ENCODE measurements at places on chromosomes 2 and 18.

DNA sequence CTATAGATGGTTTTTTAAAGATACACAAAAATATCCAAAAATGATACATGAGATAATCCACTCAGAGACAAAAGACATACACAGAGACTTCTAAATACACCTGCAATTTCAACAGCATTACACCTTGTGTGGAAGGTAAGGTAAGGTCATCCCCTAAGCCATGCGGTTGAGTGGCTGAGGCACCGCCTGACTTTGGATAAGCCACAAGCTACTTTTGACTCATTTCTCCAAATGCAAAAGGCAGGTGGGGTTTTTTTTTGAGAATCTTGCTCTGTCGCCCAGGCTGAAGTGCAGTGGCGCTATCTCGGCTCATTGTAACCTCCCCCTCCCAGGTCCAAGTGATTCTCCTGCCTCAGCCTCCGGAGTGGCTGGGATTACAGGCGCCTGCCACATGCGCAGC, 13.1 kb downstream of the AP1S3 start:
- no peak for DNase-seq

GRCh38 chr2:86026744-86027065, 79.0 kb downstream of the POLR1A start:
- DNase-seq: no peak

GRCh38 chr2:237487496-237487895, 445 bp downstream of the MLPH start:
- no peak for DNase-seq

GRCh38 chr2:195984923-195985726, 83.5 kb downstream of the DNAH7 start:
- no peak for DNase-seq

GRCh38 chr2:62461017-62461553, 44.9 kb downstream of the TMEM17 start:
- no peak for DNase-seq

- DNase-seq: no peak
Observed at GRCh38 chr18:75290737-75291358, 80.3 kb downstream of the TSHZ1 start.

DNA sequence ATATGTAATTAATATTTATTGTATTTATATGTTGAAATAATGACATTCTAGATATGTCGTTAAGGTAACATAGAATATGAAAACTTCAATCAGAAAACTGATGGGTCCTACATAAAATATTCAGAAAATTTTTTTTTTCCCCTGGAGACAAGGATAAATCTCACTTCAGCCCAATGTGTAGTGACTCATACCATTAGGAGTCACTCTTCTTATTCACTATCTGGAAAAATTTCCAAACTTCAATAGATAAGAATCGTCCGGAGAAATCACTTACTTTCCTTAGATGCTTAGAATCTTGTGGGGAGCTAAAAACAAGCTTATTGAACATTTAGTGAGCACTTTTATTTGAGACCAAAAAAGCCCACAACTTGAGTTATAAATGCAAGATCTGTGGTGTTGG, 4.6 kb downstream of the SERPINB13 start:
- DNase-seq: no peak
